ENCODE measurements at places on chromosomes 5 and 9.

DNA sequence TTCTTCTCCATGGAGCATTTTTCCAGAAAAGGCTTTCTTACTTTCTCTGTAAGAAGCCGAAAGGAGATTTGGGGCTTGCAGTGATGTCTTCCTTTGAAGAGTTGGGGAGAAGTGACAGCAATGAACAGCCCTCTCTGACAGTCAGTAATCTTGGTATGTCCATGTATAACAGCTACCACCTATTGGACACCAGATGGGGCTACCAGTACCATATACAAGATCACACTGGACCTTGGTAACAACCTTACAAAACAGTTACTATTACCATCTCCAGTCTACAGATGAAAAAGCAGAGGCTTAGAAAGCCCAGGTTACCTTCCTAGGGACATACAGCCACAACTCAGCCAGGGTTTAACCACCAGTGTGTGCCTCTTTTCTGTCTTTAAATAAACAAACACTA, 272.7 kb upstream of the TRPC7 start:
- DNase-seq = no peak

- no peak for DNase-seq
Observed at GRCh38 chr9:36222449-36222848, 31.7 kb downstream of the CLTA start.

- DNase-seq = peak; percentile 4
Observed at GRCh38 chr5:124920909-124921666, 174.6 kb upstream of the ZNF608 start.

GRCh38 chr5:74052441-74053221, 426.6 kb downstream of the ARHGEF28 start:
- DNase-seq = no peak

GRCh38 chr5:152439791-152440190, 34.7 kb upstream of the NMUR2 start:
- no peak for DNase-seq

GRCh38 chr9:34741628-34742027, 31.7 kb upstream of the CCL21 start:
- DNase-seq = no peak

- DNase-seq = no peak
Observed at GRCh38 chr9:117821954-117822353, 117.8 kb downstream of the TLR4 start.

GRCh38 chr5:55865831-55866230, 14.7 kb downstream of the IL31RA start:
- no peak for DNase-seq

DNA sequence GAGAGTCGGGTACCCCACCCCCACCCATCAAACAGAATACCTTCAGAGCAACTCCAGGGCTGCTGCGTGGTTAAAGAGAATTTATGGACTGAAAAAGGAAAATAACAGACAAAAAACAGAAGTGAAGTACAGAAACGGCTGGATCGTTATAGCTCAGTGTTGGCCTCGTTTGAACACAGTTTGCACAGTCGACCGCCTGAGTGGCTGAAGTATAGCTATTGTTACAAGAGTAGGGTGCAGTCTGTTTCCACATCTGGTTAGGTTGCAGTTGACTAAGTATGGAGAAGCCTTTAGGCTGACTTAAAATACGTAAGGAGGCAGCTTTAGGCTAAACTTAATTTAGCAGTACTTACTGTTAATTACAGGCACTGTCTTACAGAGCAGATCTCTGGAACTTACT, 121.2 kb downstream of the GCNT1 start:
- DNase-seq = no peak

DNA sequence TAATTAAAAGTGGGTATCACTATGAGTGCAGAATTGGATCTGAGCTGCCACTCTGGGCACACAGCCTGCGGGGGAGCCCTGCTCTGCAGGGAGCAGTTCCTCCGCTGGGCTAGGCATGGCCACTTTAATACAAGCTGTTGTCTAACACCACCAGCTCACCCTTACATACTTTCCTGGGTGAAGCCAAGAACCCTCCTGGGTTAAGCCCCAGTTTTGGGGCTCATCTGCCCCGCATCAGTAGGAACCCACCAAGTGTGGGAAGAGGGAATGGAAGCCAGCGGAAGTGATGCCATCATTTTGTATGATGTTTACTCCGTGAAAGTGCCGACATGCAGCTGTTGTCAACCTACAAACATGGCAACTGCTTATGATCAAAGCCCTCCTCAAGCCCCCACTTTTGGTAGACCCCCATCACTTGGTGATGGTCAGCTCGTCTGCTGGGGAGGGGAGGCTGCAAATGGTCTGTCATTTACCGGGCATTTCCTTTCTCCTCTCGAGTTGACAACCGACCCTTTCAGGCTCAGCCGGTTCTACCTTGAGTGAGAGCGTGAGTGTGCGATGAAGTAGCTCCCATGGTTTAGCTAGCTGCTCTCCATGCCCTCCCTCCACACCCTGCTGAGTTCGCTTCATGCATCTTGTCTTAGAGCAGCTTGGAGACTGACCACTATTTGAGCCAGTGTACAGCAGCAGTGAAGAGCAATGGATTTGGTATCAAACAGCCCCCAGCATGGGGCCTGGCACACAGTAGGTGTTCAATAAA, 95.3 kb upstream of the IER5L start:
- no peak for DNase-seq

- DNase-seq = no peak
Observed at GRCh38 chr5:32110111-32110696, 63.9 kb downstream of the GOLPH3 start.

DNA sequence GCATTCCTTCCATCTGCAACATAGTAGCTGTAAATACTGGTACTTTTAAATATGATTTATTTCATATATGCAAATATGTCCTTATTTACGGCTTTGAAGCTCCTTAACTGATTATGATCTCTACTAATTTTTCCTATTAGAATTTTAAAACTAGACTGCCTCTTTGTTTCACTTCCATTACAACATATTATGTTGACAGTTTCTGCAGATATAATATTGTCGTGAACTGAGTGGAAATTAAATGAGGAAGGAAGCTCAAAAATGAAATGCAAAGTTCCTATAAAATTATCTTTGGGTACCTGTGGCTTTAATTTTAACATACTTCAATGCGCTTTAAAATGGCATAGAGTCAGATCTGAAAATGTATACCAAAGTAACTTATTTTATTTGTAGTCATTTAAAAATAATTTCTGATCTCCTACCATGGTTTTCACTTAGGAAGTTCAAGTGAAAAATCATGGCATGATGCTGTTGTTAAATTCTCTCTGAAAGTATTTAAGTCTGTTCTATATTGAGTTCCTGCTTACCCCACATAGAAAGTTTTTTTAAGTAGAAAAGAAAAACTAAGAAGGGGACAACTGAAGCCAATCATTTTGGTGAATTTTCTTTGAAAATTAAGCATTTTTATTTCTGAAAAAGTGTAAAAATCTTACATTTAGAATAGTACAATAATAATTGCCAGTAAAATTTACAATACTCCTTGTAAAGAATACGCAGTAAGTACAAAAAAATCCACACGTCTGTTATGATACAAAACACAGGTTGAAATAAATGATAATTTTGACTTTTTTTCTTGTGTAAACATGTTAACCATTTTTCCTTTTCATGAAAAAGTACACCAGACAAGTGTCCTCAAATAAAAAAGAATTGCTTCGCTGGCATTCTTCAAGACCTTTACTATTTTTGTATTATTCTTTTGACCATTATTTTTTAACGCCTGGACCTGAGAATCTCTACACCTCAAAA, 2.6 kb downstream of the FOXD1 start:
- DNase-seq = no peak

- DNase-seq = no peak
Observed at GRCh38 chr5:24855485-24855884, 210.7 kb upstream of the CDH10 start.

- no peak for DNase-seq
Observed at GRCh38 chr5:179342577-179342976, 2.7 kb downstream of the ADAMTS2 start.

- no peak for DNase-seq
Observed at GRCh38 chr9:128892221-128892921, 10.4 kb downstream of the LRRC8A start.

GRCh38 chr5:25950681-25951080, 1087.7 kb downstream of the CDH9 start:
- DNase-seq = no peak

DNA sequence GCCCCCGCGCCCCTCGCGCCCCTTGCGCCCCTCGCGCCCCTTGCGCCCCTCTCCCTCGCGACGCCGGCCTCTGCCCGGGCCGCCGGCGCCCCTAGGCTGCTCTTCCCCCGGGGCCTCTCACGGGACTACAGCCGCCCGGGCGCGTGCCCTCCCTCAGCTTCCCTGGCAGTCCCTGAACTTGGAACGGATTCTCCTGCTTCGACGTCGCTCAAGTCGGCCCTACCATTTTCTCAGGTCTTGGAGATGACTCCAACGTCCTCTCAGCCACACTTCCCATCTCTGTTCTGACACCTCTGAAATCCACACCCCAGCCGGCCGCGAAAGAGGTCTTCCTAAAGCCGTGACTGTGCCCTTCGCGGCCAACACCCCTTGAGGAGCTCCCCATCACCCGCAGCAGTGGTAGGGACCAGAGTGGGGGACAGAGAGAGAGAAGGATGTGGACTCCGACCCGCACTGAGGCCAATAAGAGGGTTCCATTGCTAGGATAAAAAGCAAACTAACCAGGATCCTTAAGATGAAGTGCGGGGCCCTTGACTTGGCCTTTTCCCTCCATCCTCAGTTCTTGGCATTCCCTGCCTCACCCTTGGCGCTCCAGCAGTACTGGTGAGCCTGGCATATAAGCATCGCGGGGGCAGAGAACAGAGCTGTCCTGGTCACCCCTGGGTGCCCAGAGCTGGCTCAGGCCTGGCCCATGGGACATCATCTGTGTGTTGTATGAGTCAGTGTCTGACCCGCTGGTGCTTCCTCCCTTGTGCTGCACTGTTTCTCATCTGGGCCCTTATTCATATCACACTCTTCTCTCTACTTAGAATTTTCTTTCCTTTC, 38.6 kb upstream of the GARNL3 start:
- peak; percentile 59 for DNase-seq

- DNase-seq = no peak
Observed at GRCh38 chr5:14406554-14406849, 175.1 kb upstream of the OTULINL start.

DNA sequence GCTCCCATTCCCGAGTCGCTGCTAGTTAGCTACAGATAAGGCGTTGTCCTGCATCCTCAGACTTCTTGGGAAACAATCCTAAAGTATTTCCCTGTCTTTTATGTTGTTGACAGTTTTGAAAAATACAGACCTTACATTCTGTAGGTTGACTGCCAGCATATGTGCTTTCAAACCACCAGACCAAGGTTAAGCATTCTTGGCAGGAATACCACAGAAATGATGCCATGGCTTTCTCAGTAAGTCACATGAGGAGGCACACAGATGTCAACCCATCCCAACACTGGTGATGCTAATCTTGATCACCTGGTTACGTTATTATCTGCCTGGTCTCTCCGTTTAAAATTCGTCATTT, 871 bp downstream of the GLE1 start:
- no peak for DNase-seq

GRCh38 chr5:89428624-89429023, 545.6 kb upstream of the MEF2C start:
- DNase-seq = no peak

GRCh38 chr9:747567-747966, 93.9 kb upstream of the DMRT1 start:
- DNase-seq = no peak

GRCh38 chr5:137496919-137497318, 2.2 kb downstream of the SPOCK1 start:
- DNase-seq = no peak

- peak; percentile 1 for DNase-seq
Observed at GRCh38 chr9:8560560-8561525, 761.3 kb upstream of the DMAC1 start.

- DNase-seq = no peak
Observed at GRCh38 chr9:6671416-6671815, 25.9 kb upstream of the GLDC start.

- DNase-seq = no peak
Observed at GRCh38 chr5:171288066-171288465, 21.0 kb upstream of the TLX3 start.

GRCh38 chr9:18350036-18350435, 123.9 kb upstream of the ADAMTSL1 start:
- no peak for DNase-seq

GRCh38 chr5:119286511-119287488, 69.0 kb upstream of the TNFAIP8 start:
- no peak for DNase-seq

DNA sequence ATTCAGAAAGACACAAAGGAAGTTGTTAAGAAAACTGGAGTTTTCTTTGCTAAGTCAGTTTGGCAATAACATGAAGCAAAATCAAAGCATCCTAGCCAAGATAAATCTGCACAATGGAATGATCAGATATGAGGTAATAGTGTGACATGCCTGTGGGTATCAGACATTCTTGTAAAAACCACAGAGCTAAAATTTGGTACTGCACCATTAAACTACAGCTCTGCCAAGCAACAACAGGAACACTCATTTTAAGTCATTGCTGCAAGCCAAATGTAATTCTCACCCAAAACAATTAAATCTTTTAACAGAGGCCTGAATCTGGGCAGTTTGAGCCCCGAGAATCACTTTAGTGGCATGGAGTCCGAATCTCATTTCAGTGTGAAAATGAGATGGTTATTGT, 96.6 kb downstream of the VCAN start:
- no peak for DNase-seq

DNA sequence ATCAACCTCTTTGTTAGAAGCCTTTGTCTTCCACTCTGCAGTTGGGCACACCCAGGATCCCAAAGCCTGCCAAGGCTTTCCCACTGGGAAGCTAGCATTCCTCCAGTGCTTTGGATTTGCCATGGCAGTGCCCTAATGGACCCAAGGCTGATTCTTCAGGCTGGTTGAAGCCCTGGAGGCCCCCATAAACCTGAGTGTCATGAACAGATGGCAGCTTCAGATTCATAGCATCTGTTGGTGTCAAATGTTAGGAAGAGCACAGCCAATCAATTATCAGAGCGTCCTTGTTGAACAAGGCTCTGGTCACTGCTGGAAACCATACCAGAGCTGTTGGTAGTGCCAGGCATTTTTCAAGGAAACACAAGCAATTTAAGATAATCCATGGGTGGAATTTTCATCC, 241.1 kb upstream of the KLF4 start:
- DNase-seq = no peak

DNA sequence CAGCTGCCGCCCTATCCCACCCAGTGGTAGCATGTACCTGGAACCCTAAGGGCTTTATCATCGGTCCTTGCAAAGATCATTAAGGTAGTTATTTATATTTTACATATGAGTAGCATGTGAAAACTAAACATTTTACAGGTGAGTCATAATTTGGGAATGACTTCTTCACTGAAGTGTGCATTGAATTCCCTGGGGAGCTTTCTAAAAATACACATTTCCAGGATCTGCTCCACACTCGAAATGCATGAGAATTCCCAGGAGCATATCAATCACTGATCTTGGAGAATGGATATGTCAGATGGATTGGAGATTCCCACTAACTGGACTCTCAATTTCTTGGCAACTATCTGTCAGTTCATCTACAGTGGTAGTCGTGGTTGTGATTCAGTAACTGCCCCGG, 717.5 kb downstream of the IRX1 start:
- no peak for DNase-seq

DNA sequence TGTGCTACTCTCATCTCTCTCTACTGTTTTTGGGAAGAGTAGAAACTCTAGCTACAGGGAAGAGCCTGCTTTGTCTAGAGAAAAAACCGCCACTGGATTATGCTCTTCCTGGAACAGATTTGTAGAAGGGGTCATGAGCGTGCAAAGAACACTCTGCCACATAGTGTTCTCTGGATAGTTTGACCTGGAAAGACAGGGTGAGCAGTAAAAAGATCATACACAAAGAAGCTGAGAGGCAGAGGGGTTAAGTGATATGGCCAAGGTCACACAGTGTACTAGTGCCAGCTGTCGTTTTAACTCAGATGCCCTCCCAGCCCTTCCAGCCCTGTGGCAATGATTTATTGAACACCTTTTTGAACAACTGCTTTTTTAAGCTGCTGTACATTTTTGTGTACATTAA, 182.2 kb downstream of the NNT start:
- DNase-seq = no peak
